ENCODE measurements at places on chromosomes 4 and X.

DNA sequence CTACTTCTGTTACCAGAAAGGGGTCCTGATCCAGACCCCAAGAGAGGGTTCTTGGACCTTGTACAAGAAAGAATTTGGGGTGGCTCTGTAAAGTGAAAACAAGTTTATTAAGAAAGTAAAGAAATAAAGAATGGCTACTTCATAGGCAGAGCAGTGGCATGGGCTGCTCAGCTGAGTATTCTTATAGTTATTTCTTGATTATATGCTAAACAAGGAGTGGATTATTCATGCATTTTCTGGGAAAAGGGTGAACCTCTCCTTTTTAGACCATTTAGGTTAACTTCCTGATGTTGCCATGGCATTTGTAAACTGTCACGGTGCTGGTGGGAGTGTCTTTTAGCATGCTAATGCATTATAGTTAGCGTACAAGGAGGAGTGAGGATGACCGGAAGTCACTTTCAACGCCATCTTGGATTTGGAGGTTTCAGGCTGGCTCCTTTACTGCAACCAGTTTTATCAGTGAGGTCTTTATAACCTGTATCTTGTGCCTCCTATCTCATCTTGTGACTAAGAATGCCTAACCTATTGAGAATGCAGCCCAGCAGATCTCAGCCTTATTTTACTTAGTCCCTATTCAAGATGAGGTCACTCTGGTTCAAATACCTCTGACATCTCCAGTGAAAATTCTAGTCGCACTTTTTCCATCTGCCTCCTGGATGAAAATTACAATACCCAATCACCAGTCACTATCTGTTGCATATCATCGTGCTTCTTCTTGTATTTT, 15.5 kb upstream of the TDO2 start:
- no peak for DNase-seq

DNA sequence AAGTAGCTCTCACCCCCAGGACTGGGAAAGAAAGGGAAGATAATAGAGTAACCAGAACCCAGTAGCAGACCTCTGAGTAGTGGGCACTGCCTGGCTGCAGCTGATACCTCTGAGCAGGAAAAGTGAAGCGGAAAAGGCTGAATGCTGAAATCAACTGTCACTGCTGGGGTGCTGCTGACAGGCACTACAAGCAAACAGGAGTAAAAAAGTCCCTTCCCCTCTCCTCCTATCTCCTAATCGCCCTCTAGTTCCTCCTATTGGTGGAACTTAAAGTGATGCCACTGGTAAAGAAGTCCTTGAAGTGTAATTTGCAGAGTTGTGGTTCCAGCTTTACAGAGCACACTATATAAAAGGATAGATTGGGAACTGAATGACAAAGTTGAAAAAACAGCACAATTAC, 32.8 kb upstream of the GLRB start:
- no peak for DNase-seq

DNA sequence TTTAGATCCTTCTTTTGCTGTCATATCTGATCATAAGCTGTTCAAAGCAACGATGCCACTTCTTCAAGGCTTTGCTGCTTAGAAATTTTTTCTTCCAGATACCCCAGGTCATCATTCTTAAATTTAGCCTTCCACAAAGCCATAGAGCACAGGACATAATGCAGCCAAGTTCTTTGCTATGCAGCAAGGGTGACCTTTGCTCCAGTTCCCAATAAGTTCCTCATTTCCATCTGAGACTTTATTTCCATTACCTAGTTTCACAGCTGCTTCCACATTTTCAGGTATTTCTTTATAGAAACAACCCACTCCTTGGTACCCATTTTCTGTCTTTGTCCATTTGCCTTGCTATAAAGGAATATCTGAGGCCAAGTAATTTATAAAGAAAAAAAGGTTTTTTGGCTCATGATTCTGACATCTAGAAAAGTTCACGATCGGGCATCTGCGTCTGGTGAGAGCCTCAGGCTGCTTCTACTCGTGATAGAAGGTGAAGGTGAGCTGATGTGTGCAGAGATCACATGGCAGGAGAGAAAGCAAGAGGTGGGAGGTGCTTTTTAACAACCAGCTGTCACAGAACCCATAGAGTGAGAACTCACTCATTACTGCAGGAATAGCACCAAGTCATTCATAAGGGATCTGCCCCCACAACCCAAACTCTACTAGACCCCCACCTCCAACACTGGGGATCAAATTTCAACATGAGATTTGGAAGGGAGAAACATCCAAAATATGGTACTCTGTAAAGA, 11.8 kb upstream of the TASL start:
- no peak for DNase-seq

DNA sequence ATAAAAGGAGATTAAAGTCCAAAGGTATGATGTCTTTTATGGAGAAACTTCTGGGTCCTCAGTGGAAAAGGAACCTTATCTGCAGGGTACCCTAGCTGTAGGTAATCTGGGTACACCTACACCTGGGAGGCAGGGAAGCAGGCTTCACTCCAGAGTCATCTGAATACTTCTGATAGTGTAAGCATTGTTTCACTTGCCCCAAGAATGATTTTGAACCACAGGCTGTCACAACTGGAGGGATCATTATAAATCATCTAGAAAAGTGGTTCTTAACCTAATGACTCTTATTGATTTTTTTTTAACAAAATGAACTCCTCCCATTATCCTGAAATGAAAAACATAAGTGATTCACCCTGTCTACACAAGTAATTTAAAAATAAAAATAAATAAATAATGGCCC, 44.0 kb upstream of the STK26 start:
- no peak for DNase-seq

DNA sequence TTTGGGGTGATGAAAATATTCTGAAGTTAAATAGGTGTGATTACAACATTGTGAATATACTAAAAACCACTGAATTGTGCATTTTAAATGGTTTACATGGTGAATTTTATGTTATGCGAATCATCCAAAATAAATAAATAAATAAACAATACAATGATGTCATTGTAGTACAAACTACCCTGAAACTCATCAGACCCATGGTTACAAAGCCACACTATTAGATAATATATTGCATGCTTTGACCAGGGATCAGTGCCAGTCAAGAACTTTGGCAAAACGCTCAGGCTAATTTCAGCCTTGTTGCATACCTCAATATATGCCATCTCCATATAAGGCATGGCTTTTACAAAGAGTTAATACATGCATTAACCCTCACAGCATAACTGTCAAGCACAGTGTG, 45.5 kb upstream of the XIAP start:
- no peak for DNase-seq

DNA sequence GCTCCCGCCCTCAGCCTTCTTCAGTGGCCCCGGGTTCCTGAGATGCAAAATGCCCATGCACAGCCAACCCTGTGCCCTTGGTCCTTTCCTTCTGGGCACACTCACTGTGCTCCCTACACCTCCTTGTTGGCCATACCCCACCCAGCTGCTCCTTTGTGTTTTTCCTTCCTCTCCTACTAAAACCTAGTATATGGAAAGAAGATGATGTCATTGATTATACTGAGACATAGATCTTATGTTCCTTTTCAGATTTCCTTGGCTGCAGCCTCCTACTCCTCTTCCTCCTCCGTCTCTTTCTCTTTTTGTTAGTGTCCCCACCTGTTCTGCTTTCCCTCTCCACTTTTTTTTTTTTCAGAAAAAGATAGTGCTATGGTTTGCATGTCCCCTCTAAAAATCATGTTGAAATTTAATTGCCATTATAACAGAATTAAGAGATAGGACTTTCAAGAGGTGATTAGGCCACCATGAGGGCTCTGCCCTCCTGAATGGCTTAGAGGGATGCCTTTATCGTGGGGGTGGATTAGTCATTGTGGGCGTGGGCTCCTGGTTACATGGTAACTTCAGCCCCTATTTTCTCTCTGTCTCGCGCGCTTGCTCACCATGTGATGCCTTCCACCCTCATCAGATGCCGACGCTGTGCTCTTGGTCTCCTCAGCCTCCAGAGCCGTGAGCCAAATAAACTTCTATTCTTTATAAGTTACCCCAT, 254.9 kb upstream of the GATB start:
- no peak for DNase-seq

DNA sequence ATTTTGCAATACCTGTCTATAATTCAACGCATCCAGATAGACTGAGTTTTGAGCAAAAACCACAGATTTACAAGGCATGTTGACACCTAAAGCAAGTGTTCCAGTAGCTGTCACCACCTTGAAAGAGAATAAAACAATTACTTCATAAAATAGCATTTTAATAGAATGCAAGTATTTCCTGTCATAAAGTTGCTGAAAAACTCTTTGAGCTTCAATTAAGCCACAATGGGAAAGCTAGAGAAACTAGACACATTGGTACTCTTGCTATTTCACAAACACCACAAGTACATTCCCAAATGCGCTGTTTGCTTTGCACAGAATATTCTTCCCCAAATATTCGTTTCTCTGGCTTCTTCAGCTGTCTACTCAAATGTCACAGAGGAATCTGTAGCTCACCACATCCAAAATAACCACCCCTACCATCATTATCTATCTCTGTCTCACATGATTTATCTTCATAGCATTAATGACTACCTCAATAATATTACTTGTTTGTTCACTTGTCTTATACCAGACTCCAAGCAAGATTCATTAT, 70.3 kb downstream of the DDX60 start:
- DNase-seq, result no peak

Measured in stimulated activated CD8-positive, alpha-beta memory T cell treated with anti-CD3 and anti-CD28 coated beads, Interleukin-15, amount 100 ng/mL, for 24 hours (primary cell).